Pulmonary artery endothelial cell (primary cell): ENCODE measurements at places on chromosomes 3 and 15. TPM values are rescaled to one million over a fixed set of nuclear protein-coding genes. Genes with fewer than 3 reads are reported as not detected.
A peak's percentile ranks its signal among the peaks of the same experiment; 100 is the strongest.

DNA sequence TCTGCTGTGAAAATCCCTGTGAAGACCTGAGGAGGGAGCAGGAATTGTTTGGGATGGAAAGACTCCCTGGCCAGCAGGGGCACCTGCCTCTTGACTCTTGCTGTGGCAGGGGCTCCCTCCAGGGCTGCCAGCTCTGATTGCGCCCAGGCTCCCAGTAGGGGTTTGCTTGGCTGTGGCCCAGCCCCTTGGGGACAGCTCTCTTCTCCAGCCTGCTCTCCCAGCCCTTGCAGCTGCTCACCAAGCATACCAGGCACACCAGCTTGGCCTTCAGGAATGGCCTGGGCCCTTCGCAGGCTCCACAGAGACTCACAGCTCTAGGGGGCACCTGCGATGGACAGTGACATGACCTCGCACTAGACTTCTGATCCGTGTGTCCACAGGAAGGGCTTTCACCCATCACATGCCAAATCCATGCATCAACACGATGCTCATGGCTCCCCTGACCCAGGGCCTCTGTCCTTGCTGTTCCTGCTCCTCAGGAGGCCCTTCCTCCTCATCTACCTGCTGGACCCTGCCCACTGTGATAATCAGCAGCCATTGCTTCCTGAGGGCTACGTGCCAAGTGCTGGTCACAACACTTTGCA, 61.8 kb downstream of the SCN5A start:
- DNase-seq: no peak

DNA sequence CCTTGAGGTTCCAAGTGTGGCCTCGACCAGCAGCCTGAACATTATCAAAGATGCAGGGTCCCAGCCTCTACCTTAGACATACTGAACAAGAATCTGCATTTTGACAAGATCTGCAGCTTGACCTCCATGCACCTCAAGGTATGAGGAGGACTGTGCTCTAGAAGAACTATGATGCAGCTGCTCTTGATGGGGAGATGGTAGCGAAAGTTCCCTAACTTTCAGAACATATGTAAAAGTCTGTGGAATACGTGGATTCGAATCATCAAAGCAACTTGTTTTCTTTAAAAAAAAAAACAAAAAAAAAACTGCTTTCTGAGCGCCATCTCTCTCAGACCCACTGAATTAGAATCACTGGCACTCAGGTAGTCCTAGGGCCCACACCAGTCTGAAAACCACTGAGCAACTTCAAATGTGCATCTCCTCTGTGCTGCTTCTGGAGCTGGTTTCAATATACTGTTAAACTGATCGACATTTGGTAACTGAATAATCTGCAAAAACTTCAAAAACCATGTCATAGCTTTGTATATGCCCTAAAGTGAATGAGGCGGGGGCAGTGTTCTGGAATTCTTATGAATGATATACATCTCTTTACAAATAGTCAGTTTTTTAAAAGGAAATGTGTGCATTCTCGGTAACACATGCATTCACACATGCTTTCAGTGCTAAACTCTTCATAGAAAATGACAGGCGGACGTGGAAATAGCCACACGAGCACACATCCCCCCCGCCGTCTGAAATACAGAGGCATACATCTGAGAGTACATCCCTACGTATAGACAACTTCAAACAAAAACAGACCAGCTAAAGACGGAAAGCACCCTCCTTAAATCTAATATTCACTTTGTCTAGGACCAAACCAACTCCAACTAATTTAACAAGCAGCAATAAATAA, 128.8 kb downstream of the FOXP1 start:
- no peak for DNase-seq

DNA sequence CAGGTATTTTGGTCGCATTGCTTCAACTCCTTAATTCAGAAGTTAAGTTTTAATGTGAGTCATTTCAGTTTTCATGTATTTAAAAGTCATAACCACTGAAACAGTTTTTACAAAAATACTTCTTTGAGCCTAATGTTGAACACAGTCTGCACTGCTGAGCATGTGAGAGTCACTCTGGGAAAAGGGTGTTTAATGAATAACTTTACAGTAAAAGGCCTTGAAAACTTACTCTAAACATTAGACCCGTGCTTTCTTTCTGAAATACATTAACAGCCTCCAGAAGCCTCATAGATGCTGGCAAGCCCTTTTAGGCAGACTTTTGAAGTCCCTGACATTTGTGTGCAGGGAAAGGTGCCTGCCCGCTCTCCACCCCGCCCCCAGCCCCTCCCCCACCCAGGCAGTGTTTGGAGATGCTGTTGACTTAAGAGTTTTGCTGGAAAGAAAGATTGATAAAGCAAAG, 68.9 kb upstream of the NR2F2 start:
- no peak for DNase-seq

Gene CIB2
- 1.4 and 1.6 TPM in 2 replicates for total RNA-seq

Gene LINGO1
- 0.04 TPM in 1 of 2 replicates, not detected in the other for total RNA-seq

DNA sequence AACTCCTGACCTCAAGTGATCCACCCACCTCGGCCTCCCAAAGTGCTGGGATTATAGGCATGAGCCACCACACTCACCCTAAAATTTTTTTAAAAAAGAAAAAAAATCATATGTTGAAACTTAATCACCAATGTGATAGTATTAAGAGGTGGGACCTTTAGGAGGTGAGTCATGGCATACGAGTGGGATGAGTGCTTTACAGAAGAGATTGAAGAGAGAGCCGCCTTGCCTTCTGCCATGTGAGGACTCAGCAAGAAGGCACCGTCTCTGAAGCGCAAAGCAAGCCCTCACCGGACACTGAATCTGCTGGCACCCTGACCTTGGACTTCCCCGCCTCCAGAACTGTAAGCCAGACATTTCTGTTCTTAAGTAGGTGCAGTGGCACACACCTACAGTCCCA, 5.5 kb downstream of the ARPIN start:
- no peak for DNase-seq

Gene CPN2
- not detected in 2 replicates for total RNA-seq

Gene JAGN1
- total RNA-seq: 29.0 and 35.3 TPM in 2 replicates

DNA sequence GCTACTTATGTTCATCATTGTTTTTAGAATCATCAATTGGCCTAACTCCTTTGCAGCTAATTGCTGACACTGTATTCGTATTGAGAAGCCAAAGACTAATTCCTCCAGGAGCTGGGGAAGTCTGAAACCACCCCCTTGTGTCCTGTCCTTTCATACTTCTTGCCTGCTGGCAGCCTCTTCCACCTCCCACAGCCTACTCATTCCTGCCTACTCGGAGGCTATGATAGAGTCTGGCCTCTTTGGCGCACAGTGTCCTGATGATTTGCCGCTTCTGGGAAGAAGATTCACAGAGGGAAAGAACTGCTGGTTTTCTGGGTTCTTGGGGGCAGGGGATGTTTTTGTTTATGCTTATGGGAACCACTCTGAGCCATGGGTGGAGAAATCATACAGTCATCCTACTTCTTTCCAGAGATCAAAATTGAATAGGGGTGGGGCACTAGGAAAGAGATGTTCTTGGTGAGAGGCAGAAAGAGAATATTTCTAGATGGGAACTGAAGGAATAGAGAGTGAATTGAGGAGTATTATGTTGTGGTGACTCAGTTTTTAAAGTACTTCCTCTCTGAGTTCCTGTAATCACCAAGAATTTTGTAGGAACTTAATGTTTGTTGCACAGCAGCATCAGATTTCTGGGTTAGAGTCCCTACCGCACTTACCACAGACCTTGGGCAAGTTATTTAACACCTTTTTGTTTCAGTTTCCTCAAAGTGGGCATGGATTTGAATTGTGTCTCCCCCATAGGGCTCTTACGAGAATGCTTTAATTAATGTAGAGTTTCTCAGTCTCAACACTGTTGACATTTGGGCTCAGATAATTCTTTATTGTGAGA, 22.1 kb upstream of the SCAANT1 start:
- no peak for DNase-seq

- no peak for DNase-seq
Measured at GRCh38 chr3:165641569-165642310, 195.5 kb downstream of the BCHE start.

DNA sequence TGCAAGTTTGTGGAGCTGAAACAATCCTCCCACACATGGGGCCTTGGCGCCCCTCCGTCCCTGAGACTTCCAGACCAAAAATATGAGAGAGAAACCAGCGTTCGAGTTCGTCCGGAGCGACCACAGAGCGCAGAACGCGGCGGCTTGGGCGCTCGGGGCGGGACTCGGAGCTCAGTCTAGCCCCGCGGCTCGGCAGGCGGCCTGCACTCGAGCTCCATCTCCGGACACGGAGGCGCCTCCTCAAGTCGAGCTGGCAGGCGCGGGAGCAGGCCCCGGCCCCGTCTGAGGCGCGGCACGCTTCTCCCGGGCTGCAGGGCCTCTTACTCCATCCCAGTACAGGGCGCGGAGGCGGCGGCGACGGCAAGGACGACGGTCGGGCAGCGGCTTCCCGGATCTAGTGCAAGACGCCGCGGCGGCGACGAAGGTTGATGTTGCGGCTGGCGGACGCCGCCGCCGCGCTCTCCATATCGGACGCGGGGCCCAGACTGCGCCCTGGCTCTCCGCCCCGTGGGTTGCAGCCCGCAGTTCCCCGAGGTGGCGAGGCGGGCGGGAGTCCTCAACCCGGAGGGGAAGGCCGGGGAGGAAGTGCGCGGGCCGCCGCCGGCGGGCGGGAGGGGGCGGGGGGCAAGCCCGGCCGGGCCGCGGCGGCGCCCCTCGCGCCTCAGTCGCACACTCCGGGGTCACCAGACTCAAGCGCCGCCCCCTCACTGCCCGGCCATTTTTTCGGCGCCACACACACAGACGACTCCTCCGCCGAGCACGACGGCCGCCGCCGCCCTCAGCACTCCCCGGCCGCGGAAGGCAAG, 674 bp downstream of the MSL2 start:
- DNase-seq: peak; percentile 26

GRCh38 chr15:53976844-53977392, 1.3 kb upstream of the UNC13C start:
- no peak for DNase-seq

Gene SPTSSB
- not detected in 2 replicates for total RNA-seq

Gene CELSR3
- total RNA-seq: 0.18 and 0.20 TPM in 2 replicates

Gene TMCO5A
- not detected in 2 replicates for total RNA-seq

Gene VPS8
- 38.1 and 62.2 TPM in 2 replicates for total RNA-seq

GRCh38 chr3:71127052-71127831, 456.3 kb downstream of the FOXP1 start:
- DNase-seq: no peak

- DNase-seq: no peak
Measured at GRCh38 chr15:92095693-92096092, 242.2 kb downstream of the SLCO3A1 start.

Gene GPR15
- not detected in 2 replicates for total RNA-seq

GRCh38 chr3:170712336-170712735, 126.5 kb upstream of the SLC7A14 start:
- no peak for DNase-seq

DNA sequence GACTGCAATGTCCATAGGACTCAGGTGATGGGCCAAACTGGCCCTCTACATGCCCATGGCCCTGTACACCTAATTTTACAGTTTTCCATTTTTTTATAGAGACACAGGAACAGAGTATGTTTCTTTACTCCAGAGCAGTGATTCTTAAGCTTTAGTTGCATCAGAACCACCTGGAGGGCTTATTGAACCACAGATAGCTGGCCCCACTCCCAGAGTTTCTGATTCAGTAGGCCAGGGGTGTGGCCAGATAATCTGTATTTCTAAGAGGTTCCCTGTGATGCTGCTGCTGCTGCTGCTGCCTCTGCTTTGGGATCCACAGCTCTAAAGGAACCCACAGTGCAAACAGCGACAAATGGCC, 5.1 kb downstream of the RBP1 start:
- no peak for DNase-seq

DNA sequence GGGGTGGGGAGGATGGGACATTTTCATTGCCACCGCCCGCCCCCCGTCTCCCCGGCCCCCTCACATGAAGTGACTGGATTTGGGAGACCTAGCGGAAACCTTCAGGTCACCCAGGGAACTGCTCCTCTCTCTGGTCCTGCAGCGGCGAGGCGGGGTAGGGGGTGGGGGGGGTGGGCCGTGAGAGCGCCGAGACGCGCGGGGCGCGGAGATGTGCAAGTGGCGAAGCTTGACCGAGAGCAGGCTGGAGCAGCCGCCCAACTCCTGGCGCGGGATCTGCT, 712 bp upstream of the MME start:
- DNase-seq: no peak

DNA sequence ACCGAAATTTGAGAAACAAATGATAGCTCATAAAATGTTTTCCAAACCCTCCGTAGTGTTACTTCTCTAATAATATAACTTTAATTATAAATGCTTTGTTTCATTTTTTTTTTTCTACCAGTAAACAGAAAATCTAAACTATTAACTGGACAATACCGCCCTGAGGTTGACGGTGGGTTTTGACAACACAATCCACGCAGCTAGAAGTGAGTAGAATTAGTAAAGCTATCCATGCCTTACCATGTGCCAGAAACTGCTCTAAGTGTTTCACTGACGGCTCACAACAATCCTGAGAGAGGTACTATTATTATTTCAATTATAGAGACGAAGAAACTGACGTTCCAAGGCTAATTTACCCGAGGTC, 410 bp downstream of the NDUFAF1 start:
- no peak for DNase-seq

Gene PLA2G4D
- not detected in 2 replicates for total RNA-seq

Gene SCAANT1
- total RNA-seq: not detected in 2 replicates

DNA sequence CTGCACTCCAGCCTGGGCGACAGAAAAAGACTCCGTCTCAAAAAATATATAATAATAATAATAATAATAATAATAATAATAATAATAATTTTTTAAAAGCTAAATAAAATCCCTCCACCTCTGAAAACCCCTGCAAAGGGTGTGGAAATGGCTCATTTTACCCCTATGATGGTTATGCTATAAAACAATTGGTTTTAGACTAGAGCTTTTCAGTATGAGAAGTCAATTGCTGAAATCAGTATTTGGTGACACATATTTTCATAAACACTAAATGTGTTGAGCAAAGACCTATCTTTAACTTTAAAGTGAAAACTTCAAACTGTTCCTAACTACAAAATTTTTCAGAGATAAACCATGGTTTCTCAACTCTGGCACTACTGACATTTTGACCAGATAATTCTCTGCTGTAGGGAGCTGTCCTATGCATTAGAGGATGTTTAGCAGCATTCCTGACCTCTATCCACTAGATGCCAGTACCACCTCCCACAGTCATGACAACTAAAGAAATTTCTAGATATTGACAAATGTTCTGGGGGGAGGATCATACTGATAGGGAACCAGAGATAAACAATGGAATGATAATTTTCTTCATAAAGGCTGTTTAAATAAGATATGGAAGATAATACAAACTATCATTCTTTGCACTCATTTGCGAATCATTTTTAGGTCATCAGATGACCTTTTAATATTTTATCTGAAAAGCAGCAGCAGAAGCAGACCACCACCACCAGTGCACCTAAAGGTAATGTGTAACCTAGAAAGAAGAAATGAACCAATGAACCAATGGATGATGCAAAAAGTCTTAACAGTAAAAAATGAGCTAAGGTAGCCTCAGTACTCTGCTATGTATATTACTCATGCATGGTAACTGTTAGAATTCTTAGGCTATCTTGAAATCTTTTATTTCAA, 13.8 kb downstream of the PTPN9 start:
- DNase-seq: no peak

Gene RYR3
- total RNA-seq: under 0.01 TPM in 2 replicates
